ENCODE measurements at places on chromosomes 7 and 10.
A peak's percentile ranks its signal among the peaks of the same experiment; 100 is the strongest.

GRCh38 chr10:31467791-31468535 is 148.9 kb downstream of the ZEB1 start:
- H3K27me3 ChIP-seq, result no peaks in the 10 kb centered on the region
- peak; percentile 33 for DNase-seq
- no peak overlapping the region for H3K4me3 ChIP-seq
- peaks cover 55% of the 10 kb centered on the region for H3K36me3 ChIP-seq
- no peak overlapping the region for H3K27ac ChIP-seq

- no peak overlapping the region for H3K27ac ChIP-seq
- H3K36me3 ChIP-seq, result peaks cover 20% of the 10 kb centered on the region
- H3K27me3 ChIP-seq, result no peaks in the 10 kb centered on the region
- DNase-seq, result no peak
- peaks cover 22% of the 10 kb centered on the region for H3K4me1 ChIP-seq
Measured at GRCh38 chr7:155676052-155676451, 31.6 kb downstream of the RBM33 start.

DNA sequence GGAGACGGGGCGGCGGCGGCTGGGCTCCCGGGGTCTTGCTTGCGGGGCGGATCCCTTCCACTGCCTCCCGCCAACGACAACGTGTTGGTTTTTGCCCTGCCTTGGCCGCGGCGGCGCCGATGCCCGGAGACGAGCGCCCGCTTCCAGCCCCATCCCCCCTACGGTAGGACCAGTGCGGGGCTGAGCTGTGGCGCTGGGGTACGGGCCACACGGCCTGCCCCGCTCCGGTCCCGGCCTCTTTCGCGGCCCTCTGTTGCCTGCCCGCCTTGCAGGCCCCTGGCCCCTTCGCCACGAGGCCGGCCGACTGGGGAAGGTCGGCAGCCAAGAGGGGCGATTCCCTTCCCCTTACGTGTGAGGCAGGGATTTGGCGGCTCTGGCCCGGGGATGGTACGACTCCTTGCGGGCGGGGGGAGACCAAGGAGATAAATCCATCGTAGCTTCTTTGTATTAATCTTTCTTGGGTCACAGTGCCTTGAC is 488 bp downstream of the EIF4H start:
- H3K36me3 ChIP-seq, result peaks cover 24% of the 10 kb centered on the region
- H3K27ac ChIP-seq, result peak overlapping the region; percentile 86
- H3K4me1 ChIP-seq, result peaks cover 43% of the 10 kb centered on the region
- no peaks in the 10 kb centered on the region for H3K27me3 ChIP-seq
- peak; percentile 62 for DNase-seq
- H3K4me3 ChIP-seq, result peak overlapping the region; percentile 87

GRCh38 chr7:121303422-121304101 is 25.2 kb upstream of the WNT16 start:
- no peaks in the 10 kb centered on the region for H3K36me3 ChIP-seq
- DNase-seq, result no peak
- peaks cover 32% of the 10 kb centered on the region for H3K27me3 ChIP-seq
- no peak overlapping the region for H3K27ac ChIP-seq

GRCh38 chr10:12051241-12051640 is 8.6 kb upstream of the UPF2 start:
- H3K4me3 ChIP-seq, result no peak overlapping the region
- DNase-seq, result no peak
- peaks cover 9% of the 10 kb centered on the region for H3K4me1 ChIP-seq
- no peaks in the 10 kb centered on the region for H3K36me3 ChIP-seq
- H3K27ac ChIP-seq, result no peak overlapping the region

DNA sequence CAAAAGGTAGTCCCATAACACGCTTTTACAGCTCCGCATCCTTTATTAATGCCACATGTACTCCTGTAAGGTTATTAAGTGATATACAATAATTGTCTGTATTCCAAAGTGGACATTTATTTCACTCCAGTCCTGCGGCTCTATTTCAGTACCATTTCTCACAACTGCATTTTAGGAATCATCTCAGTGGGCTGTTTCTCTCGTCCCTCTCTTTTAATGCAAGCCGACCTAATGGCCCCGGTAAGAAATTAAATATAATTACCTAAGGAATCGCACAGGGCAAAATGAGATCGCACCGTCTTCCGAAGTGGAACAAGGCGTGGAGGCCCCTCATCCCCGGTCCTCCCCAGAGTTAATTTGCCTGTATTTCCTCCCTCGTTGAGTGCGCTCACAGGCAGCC is 216.5 kb downstream of the RAB11FIP2 start:
- peak overlapping the region; percentile 41 for H3K4me3 ChIP-seq
- H3K4me1 ChIP-seq, result peaks cover 9% of the 10 kb centered on the region

DNA sequence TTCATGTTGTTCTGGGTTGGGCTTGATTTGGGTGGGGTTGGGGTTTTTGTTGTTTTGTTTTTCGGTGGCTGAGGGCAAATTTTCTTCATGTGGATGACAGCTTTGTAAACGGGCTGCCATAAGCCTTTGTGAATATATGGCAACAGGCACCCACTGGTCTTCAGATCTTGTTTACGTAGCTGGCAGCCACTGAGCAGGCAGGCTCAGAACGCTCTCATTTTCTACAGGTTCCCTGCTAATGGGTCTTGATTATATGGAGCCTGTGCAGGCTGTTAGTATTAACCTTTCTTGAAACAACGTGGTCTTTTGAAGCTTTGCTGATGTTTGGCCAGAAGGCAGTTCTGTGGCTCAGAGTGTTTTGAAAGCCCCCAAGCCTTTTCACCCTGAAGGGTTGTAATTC is 199.7 kb downstream of the TNS3 start:
- H3K36me3 ChIP-seq, result no peaks in the 10 kb centered on the region
- no peak overlapping the region for H3K4me3 ChIP-seq
- DNase-seq, result no peak
- no peak overlapping the region for H3K27ac ChIP-seq
- no peaks in the 10 kb centered on the region for H3K27me3 ChIP-seq

DNA sequence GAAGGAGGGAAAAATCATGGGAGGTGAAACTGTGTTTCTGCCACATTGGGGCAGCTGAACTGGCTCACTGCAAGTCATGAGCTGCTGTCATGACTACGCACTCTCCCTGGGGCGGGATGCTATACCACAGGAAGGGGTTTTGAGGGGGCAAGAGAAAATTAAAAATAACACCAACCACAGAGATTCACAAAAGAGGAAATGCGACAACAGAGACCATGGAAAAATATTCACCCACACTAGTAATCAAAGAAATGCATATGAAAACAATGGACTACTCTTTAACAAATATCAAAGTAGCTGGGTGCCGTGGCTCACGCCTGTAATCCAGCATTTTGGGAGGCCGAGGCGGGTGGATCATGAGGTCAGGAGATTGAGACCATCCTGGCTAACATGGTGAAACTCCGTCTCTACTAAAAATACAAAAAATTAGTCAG is 65.2 kb upstream of the TM9SF3 start:
- no peaks in the 10 kb centered on the region for H3K27me3 ChIP-seq

- H3K36me3 ChIP-seq, result peaks cover 17% of the 10 kb centered on the region
- no peak overlapping the region for H3K27ac ChIP-seq
- no peak for DNase-seq
- H3K4me3 ChIP-seq, result no peak overlapping the region
Measured at GRCh38 chr7:101848208-101848951, 31.0 kb downstream of the CUX1 start.

GRCh38 chr7:148020679-148021078 is 569.9 kb upstream of the C7orf33 start:
- DNase-seq, result no peak
- no peak overlapping the region for H3K27ac ChIP-seq
- H3K4me1 ChIP-seq, result no peaks in the 10 kb centered on the region
- H3K4me3 ChIP-seq, result no peak overlapping the region
- no peaks in the 10 kb centered on the region for H3K27me3 ChIP-seq
- no peaks in the 10 kb centered on the region for H3K36me3 ChIP-seq

DNA sequence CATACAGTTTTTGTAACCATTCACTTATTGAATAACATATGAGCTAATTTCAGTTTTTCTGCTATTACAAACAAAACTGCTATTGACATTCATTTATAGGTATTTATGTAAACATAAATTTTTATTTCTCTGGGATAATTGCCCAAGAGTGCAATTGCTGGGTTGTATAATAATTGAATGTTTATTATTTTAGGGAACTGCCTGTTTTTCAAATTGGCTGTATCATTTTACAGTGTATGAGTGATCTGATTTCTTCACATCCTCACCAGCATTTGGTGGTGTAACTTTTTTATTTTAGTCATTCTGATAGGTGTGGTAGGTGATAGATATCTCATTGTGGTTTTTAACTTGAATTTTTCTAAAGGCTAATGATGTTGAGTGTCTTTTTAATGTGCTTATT is 26.4 kb downstream of the KIF11 start:
- no peaks in the 10 kb centered on the region for H3K27me3 ChIP-seq
- H3K36me3 ChIP-seq, result peaks cover 70% of the 10 kb centered on the region
- H3K4me1 ChIP-seq, result peaks cover 14% of the 10 kb centered on the region
- no peak for DNase-seq
- no peak overlapping the region for H3K27ac ChIP-seq
- no peak overlapping the region for H3K4me3 ChIP-seq

DNA sequence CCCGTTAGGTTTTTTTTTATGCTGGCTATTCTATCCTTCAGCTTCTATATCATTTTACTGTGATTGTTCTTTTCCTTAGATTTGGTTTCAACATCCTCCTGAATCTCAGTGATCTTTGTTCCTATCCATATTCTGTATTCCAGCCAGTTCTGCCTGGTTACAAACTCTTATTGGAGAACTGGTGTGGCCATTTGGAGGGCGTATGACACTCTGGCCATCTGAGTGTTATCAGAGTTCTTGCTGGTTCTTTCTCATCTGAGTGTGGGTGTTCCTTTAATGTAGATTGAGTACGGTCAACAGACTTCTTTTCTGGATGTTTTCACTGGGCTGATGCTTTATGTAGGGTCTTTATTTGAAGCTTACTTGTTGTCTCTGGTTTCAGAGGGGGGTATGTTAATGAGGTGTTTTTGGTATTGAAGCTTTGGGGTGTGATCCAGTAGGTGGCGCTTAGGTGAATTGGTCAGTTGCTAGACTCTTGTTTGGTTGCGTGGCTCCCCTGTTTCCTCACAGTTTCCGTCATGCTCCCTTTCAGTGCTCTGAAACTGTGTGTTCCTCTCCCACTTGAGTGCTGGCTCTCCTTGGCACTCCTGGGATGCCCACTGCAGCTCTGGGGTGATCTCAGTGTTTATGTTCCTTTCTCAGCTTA is 80.7 kb downstream of the FANK1 start:
- no peak for DNase-seq
- no peak overlapping the region for H3K27ac ChIP-seq
- no peak overlapping the region for H3K4me3 ChIP-seq
- H3K27me3 ChIP-seq, result peaks cover 2% of the 10 kb centered on the region
- no peaks in the 10 kb centered on the region for H3K36me3 ChIP-seq
- no peaks in the 10 kb centered on the region for H3K4me1 ChIP-seq

- H3K4me3 ChIP-seq, result peak overlapping the region; percentile 78
- no peaks in the 10 kb centered on the region for H3K27me3 ChIP-seq
- H3K4me1 ChIP-seq, result peaks cover 35% of the 10 kb centered on the region
- peak overlapping the region; percentile 84 for H3K27ac ChIP-seq
- DNase-seq, result peak; percentile 50
Measured at GRCh38 chr7:32893207-32893524, 1.6 kb upstream of the KBTBD2 start.

All from activated CD8-positive, alpha-beta memory T cell treated with anti-CD3 and anti-CD28 coated beads, Interleukin-2, amount 10 ng/mL, durations not matched to agents 7 days and 5 days (primary cell).